Stimulated activated CD4-positive, alpha-beta T cell treated with anti-CD3 and anti-CD28 coated beads, Interleukin-2, amount 100 ng/mL, for 48 hours (primary cell): ENCODE measurements at places on chromosomes 5 and 9.

DNA sequence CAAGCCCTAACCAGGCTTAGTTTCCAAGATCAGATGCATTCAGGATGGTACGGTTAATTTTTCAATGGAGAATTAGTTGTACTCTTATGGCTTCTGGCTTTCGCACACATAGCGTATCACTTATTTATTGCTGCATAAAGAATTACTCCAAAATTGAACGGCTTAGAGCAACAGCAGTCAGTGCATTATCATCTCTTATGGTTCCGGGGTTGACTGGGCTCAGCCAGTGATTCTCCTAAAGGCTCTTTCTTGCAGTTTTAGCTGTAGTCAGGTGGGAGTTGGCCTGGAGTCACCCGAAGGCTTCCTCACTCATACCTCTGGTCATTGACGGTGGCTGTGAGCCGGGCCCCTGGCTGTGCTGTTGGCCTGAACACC is 595 bp upstream of the GRHPR start:
- no peak for DNase-seq

DNA sequence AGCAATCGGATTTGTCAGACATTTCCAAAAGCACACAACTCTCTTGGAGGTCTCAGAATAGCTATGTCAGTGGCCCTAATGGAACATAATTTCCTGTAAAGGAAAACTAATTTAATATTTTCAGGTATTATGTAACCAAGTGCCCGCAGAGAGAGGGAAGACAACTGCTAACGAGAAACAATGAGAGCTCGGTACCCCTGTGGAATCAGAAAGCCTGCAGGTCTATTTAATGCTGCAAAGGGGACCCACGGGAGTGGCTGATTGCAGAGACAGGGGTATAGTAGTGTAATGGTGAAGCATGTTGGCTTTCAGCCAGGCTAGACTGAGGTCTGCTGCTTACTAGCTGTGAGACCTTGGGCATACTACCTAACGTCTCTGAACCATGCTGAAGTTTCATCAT is 508.1 kb upstream of the BRINP1 start:
- DNase-seq: no peak

DNA sequence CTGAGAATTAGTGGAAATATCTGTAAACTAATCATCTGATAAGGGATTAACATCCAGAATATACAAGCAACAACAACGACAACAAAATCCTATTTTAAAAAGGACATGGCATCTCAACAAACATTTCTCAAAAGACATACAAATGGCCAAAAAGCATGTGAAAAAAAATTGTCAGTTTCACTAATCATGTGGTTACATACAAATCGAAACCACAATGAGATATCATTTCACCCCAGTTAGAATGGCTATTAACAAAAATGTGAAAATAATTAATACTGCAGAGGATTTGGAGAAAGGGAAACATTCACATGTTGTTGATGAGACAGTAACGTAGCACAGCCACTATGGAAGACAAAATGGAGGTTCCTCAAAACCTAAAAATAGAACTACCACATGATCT is 69.5 kb downstream of the ERP44 start:
- DNase-seq: no peak

- no peak for DNase-seq
Measured at GRCh38 chr9:81628897-81629296, 60.5 kb downstream of the TLE1 start.

GRCh38 chr9:21598749-21599148 is 116.6 kb upstream of the IFNE start:
- DNase-seq: no peak

- DNase-seq: no peak
Measured at GRCh38 chr5:82707741-82708140, 369.5 kb downstream of the TMEM167A start.

GRCh38 chr5:73957397-73958001 is 331.5 kb downstream of the ARHGEF28 start:
- DNase-seq: no peak

- no peak for DNase-seq
Measured at GRCh38 chr9:109238125-109238524, 71.1 kb upstream of the FRRS1L start.

DNA sequence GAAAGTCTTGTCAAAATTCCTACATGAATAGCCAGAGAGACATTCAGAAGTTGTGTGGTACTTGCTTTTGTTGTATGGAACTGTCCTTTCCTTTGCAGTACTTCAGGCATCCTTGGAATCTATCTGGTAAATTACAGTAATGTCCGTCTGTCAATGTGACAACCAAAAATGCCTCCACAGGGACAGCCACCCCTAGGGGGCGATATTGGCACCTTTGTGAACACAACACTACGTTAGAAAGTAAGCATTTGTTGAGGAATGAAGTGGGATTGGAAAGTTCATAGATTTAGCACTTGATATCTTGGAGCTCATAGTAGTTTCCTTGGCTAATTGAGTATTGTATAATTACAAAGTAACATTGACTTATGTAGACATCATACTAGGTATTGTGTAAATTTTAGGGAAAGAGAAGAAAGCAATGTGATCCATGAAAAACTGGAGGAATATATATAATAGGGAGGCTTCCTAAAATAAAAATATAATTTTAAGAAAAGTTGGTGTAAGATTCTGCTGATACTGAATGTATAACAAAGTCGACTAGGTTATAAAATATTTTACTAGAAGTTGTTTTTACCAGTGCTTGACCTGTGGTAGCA is 32.7 kb downstream of the TMEFF1 start:
- peak; percentile 71 for DNase-seq

- no peak for DNase-seq
Measured at GRCh38 chr9:133821601-133822429, 83.7 kb upstream of the SARDH start.

GRCh38 chr5:131957721-131958441 is 12.4 kb upstream of the MEIKIN start:
- DNase-seq: no peak

- DNase-seq: no peak
Measured at GRCh38 chr5:99141534-99142128, 212.8 kb upstream of the CHD1 start.

- no peak for DNase-seq
Measured at GRCh38 chr5:40594811-40595210, 84.9 kb upstream of the PTGER4 start.

GRCh38 chr9:36336131-36336907 is 63.8 kb downstream of the RNF38 start:
- no peak for DNase-seq

GRCh38 chr5:1443171-1443570 is 2.1 kb downstream of the SLC6A3 start:
- no peak for DNase-seq

- DNase-seq: no peak
Measured at GRCh38 chr5:103272377-103272776, 13.8 kb downstream of the MACIR start.

GRCh38 chr9:93603906-93604326 is 27.5 kb downstream of the PHF2 start:
- DNase-seq: no peak

DNA sequence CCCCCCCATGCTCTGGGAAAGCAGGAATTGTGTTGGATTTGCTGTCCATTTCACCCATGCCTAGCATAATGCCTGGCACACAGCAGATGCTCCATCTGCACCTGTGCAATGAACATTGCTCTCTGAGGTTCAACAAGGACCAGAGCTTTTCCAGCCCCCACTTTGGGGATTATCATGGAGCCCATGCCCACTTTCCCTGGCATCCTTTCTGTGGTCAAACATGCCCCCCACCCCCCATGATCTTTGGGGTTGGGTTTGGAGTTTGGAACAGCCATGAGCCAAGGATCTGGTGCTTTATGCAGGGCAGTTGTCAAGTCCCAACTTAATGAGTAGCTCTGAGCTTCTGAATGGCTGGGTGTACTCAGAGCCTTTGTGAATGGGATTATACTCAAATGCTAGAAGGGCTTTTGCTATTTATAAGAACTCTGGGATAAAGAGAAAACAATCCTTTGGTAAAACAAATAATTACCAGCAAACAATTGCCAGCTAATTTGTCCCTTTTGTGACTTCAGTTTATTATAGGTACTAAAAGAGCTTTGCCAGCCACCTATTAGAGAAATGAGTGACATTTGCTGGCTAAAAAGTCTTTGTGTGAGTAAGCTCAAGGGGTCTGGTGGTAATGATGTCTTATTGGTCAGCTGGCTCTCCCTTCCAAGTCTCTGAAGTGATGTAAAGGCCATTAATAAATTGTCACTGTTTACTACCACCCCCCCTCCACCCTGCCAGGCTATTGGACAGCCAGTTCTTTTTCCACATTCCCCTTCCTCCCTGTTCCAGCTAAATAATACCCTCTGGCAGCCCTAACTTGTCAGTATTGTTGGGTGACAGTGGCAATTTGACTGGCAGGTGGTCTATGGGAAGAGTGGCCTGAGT is 182.3 kb downstream of the MACROH2A1 start:
- no peak for DNase-seq

DNA sequence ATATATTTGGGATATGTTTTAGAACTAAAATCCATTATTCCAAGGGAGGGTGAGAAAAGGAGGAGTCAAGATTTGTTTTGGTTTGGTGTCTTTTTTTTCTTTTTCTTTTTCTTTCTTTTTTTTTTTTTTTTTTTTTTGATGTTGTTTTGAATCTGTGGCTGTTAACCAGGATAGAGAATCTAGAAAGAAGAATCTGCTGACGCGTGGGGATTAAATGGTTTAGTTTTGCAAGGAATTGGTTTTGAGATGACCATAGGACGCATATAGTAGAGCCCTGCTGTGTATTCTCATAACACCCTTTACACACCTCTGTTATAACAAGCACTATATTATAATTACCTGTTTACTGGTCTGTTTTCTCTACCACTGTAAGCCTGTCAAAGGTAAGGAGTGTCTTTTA is 9.4 kb downstream of the RABGAP1 start:
- no peak for DNase-seq

DNA sequence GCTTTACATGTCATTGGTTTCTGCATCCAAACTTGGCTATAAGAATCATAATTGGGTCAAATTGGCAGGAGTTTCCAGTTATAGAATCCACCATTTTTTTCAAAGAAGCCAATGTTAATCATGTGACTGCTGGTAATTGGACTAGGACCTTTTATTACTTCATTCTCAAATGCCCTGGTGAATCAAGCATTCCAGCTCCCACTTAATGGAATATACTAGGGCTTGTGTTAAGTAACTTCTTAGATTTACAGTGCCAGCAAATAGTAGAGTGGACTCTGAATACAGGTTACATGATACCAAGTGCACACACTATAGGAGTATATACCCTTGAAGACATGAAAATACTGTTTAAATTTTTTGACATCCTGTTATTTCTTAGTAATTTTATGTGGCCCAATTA is 96.7 kb downstream of the NUDT12 start:
- no peak for DNase-seq

DNA sequence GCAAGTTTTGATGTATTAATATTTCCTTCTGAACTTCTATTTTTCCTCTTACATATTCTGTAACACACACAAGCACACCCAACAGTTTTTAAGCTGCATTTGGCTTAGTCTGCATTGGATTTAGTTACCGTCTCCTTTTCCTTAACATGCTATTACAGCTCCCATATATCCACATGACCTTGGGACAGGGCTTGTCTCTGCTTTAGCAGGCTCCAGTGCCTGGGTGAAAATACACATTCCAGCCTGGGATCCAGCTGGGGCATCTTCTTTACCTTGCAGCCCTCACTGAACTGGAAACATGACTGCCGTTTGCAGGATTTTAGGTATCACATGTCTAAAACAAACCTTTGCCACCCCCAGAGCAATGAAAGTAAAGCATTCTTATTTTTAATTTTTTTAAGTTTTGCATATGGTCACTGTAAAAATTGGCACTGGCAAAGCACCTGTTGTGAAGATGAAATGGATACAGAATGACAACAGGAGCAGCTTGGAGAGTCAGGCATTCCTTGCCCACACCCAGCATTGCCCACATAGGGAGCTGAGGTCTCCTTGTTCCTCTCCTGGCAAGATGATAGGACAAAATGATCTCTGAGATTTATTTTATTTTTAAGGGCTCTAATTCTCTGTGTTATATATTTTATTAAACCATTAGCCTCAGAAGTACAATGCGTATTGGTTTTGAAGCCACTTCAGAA is 4.0 kb downstream of the GADD45G start:
- no peak for DNase-seq

GRCh38 chr5:2298781-2299180 is 416.1 kb upstream of the IRX4 start:
- DNase-seq: no peak

- DNase-seq: no peak
Measured at GRCh38 chr5:1796371-1797102, 3.1 kb downstream of the MRPL36 start.

DNA sequence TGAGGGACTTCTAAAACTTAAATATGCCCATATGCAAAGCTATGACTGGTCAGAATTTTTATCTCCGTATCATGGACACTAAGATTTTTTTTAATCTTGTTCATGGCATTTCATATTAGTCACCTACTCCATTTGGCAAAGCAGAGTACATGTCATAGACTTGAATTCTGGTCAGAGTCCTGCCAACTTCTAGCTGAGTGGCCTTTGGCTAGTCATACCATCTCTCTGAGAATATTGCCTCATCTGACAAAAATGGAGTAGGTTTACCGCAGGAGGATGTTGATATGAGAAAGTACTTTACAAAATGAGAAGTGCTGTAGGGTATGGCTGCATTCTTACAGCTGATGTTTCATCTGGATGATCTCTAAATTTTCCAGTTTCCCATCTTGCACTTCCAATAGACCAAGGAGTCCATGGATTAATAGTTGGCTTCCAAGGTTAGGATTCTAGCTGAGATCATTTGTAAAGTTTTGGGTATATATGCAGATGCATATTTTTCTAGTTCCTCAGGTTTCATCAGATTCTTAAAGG is 150.8 kb upstream of the NR3C1 start:
- no peak for DNase-seq

DNA sequence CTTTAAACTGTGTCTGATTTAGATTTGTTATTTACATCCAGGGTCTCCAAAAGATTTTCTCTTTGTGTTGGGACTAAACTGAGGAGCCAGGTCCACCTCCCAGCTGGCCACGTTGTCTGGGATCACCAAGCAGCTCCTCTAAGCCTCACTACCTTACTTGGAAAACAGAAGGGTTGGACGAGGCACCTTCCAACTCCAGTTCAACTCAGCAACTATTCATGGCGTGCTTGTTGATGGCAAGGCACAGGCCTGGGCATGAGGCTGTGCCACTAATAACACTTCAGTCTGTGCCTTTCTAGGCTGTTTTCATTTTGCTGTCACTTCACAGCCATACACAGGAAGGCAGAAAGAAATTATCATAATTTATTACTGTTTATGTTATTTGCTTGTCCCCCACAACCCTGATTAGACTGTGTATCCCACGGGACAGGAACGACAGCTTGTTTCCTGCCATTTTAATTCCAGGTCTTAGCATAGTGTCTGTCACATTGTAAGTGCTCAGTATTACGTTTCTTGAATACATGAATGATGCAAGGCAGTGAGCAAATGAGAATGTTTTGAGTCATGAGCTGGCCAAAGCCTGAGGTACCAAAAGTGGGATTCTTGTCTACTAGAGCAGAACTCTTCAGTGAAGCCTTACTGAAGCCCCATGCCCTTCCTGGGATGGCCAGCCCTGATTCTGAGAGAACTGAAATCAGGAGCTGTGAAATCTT is 125.8 kb downstream of the GALNT10 start:
- no peak for DNase-seq
